ENCODE measurements at places on chromosomes 4 and X. TPM values are rescaled to one million over a fixed set of nuclear protein-coding genes. Genes with fewer than 3 reads are reported as not detected.

NWD2 gene
- 0.07 TPM for polyA plus RNA-seq

UCHL1 gene
- 26.9 TPM for polyA plus RNA-seq

TRIM61 gene
- not detected for polyA plus RNA-seq

DNA sequence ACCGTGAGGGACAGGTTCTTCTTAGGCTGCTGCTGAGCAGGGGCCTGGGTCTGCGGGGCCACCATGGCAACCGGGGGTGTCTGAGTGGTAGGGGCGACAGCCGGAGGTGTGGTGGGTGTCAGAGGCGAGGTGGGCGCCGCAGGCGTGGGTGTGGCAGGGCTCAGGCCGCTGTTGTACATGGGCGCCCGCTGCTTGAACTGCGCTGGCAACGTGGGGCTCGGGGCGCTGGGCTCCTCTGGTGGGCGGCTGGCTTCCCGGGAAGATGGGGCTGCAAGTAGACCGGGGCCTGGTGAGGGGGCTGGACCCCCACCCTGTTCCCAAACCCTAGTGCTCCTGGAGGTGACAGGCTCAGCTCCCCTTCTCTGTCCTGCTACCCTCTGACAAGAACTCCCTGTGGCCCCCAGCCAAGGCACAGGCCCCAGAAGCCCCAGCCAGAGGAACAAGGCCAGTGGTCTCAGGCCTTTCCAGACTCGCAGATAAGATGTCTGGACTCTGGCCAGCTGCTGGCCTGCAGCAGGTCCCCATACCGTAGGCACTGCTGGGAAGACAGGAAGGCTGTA lies 24.8 kb downstream of the NELFA start:
- DNase-seq: no peak

DNA sequence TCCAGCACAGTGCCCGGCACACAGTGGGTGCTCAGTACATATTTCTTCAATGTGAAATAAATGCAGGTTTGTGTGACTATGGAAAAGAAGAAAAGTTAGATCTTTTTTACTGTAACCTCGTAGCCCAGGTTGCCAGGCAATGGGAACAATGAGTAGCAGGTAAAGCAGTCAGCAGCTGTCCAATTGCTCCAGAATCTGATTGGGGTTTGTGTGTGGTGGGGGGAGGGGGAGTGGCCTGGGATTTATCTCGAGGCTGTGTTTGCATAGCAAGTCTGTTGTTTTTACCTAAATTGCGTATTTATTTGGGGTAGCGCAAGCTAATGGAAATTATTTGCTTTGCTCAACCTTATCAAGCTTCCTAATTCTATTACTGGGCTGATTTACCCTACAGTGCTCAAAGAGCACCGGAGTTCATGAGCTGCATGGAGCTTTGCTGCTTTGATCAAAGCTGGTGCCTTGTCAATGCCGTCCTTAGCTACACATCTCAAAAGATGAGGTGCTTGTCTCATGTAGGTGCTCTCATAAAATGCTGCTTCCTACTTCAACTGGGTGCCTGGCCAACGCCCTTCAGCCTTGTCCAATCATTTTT lies 145.0 kb upstream of the DGKK start:
- DNase-seq: no peak

DNA sequence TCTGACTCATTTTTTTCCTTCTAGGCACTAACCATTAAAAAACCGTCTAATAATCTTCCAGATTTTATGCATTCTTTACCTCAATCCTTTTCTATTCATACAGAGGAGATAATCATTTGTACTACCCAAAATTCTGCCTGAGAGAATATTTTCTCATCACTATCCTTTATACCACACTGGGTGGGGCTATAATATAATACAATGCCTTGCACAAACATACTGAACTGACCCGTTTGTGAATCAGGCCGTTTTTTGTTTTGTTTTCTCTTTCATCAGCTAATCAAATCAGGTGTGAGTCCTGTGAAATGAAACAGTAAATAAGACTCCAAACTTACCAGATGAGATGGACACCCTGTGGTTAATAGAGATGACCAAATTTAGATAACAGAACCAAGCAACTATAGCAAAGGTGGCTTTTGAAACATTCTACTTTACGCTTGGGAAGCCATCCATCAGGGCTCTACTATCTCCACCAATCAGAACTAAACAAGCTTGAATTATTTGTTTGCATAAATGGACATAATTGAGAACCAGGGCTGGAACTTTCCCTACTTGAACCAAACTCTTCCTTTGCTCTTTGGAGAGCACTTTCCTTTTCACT lies 573.0 kb downstream of the GABRG1 start:
- DNase-seq: no peak

DNA sequence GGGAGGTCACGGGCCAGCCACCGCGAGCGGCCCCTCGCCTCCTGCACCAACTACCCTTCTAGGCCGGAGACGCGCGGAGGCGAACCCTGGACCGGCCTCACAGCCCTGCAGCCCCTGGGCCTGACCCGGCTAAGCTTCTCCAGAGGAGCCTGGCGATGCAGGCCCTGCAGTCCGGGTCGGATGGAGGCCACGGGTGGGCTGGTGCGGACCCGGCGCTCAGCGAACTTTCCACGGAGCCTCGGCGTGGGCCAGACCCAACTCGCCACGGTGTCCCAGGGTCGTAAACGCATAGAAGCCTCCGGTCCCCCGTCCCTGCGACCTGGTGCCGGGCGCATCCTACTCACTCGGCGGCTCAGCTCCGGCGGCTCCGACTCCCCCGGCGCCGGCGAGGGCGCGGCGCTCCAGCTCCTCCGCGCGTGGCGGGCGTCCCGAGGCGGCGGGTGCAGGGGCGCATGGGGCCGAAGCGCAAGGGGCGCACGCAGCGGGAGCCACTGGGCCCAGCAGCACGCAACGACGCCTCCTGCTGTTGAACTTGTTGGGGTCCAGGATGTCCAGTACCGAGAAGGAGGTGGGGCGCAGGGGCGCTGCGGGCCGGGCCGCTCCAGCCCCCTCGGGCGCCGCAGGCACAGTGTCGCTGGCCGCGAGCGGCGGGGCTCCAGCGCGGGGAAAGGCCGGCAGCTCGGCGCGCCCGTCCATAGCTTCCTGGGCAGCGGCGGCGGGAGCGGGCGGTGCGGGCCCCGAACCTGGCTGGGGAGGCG lies 427 bp downstream of the NKX1-1 start:
- DNase-seq: no peak

DNA sequence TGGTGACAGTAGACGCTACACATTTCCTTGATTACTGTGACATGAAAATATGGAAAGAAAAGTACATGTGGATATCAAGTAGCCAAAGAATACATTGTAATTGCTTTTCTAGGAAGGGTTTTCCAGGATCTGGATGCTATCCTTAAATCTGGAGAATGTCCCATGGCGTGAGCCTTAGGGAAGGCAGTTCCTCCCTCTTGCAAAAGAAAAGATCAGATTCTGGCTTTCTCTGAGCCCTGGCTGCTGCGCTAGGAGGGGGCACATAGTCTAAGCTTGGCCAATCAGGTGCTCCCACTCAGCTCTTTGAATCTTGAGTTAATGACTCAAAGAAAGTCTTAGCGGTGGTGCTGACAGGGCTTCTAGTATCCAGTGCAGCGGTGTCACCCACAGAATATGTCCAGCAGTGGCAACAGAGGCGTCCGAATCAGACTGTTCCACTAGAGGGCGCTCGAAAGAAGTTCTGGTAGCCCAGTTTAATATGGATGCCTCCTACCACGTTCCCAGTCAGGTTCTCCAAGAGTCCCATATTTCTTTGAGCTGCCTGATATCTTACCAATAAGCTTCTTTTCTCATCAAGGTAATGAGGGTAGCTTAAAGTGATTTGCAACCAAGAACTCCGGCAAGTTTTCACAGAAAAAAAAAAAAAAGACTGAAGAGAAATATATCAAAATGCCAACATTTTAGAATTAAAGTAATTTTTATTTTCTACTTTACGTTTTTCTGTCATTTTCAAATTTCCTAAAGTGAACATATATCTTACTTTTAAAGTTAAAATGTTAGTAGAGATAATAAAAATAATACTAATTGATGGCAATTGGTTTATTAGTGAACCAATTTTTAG lies 213.4 kb upstream of the S100G start:
- DNase-seq: peak; percentile 51
